ENCODE measurements at places on chromosomes 11 and 22.

GRCh38 chr11:6693342-6694228, 10.4 kb upstream of the MRPL17 start:
- no peak for DNase-seq

DNA sequence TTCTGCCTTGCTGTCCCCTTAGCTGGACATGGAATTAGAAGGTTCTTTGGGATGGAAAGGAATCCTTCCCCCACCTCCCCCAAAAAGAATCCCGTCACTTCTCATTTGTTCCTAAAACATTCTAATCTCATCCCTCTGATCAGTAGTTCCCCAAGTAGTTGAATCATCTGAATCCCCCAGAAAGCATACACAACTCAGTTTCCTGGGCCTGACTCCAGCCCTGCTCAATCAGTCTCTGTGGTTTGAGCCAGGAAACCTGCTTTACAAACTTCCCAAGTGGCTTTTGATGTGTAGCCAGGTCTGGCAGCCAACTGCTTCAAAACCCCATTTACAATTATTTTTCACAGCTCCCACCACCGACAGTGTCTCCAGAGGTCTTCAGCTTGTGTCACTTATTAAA, 20.2 kb downstream of the C22orf31 start:
- no peak for DNase-seq

GRCh38 chr11:13487661-13488030, 8.2 kb downstream of the PTH start:
- no peak for DNase-seq

GRCh38 chr11:7548659-7549274, 35.0 kb downstream of the PPFIBP2 start:
- DNase-seq, result no peak

DNA sequence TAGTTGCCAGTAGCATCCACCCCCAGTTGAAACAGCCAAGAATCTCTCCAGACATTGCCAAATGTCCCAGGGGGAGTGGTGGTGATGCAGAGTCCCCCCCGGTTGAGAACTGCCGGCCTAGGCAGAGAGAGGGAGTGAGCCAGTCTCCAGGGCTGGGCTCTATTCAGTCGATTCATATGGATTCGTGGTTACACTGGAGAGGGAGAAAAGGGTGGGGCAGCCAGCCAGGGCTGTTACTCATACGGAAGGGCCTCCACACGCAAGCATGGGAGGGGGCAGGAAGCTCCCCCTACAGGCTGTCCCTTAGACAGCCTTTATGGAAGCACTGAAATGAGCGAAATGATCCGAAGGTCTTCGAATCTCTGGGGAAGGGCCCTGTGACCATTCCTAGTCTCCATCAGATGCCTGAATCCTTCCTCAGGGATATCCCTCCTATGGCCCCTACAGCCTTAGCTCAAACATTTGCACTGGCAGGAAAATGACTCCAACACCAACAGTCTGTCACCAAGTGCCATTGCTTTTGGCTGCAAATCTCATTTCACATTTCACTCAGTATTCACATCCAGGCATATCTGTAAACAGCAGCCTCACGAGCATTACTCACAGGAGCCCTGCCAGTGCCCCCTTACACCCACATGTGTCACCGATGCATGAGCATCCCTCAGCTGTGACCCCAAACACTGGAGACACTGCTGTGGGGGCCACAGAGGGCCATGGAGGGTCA, 18.4 kb upstream of the TLCD5 start:
- DNase-seq, result peak; percentile 50

DNA sequence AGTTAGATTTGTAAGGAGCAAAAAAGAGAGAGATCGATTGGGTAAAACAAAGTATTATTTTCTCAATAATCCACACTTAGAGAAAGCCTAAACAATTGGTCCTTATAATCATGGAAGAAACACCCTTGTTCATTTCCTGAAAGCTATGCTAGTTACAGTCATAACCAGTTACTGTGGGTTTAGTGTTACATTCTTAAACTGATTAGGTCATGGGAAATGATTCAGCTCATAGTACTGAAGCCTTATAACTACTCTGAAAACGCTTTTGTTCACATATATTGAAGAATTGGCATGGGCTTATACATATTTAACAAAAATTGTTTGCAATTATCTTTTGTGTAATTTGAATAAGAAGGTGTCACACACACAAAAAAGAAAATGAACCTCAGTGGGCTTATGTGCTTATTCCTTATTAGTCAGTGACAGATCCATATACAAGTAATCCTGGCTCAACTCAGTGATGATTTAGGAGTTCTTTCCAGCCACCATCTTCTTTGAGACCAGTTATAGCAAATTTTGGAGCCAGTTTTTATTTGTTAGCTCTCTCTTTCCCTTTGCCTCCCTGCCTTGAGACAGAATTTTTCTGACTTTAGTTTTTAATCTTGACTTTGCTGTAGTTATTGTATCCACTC, 198.5 kb upstream of the CTSC start:
- DNase-seq, result no peak

DNA sequence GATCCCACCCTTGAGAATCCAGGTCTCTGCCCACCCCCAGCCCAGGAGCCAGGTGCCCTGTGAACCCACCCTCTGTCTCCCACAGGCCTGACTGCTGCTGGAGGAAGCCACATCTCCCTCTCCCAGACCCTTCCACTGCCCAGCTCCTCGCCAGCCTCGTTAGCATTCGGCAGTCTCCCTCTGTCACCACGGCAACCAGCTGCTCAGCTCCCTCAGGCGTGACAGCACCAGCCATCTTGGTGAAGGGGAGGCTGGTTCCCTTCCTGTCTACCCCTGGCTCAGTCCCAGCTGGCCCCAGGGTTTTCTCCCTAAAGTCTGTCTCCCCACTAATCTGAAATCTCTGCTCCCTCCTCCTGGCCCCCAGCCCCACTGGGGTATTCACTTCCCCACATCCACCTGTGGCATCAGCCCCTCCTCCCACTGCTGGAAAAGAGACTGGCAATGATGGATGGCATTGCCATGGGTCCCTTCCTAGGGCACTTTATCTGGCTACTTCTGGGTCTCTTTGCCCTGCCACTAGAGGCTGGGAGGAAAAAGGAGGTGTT, 28.1 kb downstream of the NRXN2 start:
- no peak for DNase-seq

GRCh38 chr11:65712633-65713076, 603 bp downstream of the KAT5 start:
- no peak for DNase-seq

All from left hindlimb (tissue), 1 donor.